ENCODE measurements at places on chromosomes 6 and 20. TPM values are rescaled to one million over a fixed set of nuclear protein-coding genes. Genes with fewer than 3 reads are reported as not detected.

OR12D3 gene
- not detected for total RNA-seq

C6orf58 gene
- not detected for total RNA-seq

RGS19 gene
- 11.7 TPM for total RNA-seq

PRDM1 gene
- total RNA-seq = 2.2 TPM

ENTPD6 gene
- total RNA-seq = 44.9 TPM

GMPR gene
- total RNA-seq = 20.0 TPM

APCDD1L gene
- 26.5 TPM for total RNA-seq

MATN4 gene
- total RNA-seq = 0.23 TPM

SGK2 gene
- 0.47 TPM for total RNA-seq

OPN5 gene
- total RNA-seq = not detected
